ENCODE measurements at places on chromosomes 3 and 15.

- DNase-seq: no peak
Measured at GRCh38 chr15:74709011-74709410, 13.2 kb upstream of the EDC3 start.

DNA sequence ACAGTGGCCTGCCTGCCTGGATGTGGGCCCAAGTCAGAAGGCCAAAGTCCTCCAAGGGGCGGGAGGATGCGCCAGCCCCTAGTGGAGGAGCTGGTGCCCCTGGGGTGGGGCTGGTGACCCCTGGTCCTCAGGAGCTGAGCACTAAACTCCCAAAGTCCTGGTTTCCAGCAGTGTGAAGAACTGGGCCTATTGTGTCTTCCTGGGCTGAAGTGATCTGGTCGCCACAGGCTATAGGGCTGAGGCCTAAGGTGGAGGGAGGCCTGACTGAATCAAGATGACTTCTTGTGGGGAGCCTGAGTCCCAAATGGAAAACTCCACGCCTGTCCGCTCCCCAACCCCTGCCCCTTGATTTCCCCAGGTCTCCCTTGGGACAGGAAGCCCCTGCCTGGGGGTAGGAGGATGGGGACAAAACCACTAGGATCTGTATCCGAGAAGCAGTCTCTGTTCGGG, 753 bp upstream of the FES start:
- DNase-seq: no peak

GRCh38 chr15:80989081-80989517, 520 bp downstream of the MESD start:
- DNase-seq: no peak

DNA sequence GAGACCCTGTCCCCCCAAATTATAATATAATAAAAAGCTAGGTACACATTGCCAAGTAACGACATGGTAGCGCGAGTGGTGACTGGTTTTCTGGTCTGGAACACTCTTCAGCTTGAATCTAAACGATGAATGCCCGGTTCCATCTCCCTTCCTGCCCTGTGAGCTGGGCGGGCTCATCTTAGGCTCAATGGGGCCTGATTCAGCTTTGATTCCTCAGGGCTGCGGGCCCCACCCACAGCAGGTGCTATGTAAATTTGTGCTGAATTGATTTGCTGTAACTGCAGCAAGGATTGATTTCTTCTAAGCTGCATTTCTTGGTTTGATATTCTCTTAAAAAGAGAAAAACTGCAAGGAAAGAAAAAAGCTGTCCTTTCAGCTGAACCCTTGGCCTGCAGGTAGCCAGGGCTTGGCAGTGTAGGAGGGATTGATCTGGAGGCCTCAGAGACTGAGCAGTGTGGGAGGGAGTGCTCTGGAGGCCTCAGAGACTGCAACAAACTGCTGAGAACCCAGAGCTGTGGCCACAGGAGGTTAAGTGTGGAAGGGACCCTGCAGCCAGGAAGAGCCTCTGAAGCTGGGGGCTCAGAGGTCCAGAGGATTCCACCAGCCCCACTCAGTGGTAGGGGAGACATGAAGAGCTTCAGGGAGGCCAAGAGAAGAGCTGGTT, 231.6 kb downstream of the XXYLT1 start:
- no peak for DNase-seq

GRCh38 chr3:194383276-194383940, 13.9 kb upstream of the LRRC15 start:
- DNase-seq: no peak

- DNase-seq: no peak
Measured at GRCh38 chr3:101938262-101938847, 89.0 kb downstream of the NFKBIZ start.

DNA sequence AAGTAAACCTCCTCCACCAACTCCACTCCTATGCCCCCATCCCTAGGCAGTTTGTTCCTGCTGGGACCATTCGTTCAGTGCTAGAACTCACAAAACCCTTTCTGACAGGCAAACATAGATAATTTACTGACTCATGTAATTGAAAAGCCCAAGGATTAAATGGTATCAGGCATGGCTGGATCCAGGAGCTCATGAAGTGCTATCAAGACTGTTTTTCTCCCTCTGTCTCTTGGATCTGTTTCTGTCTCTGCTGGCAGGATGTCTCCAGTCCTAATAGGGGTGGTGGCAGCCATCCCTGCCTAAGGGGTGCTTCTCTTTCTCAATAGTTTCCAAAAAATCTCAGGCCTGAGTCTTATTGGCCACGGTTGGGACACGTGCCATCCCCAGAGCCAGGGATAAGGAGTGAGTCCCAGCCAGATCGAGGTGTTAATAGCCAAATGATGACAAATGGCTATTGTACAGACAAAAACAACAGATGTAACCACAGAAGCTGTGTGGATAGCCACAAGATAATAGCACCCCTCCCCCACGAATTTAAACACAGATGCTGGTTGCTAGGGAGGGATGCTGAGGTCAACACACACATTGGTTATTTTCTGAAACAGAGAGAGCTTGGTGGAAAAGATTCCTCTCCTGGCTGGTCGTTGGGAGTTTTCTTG, 168.6 kb downstream of the SHQ1 start:
- DNase-seq: peak; percentile 43

DNA sequence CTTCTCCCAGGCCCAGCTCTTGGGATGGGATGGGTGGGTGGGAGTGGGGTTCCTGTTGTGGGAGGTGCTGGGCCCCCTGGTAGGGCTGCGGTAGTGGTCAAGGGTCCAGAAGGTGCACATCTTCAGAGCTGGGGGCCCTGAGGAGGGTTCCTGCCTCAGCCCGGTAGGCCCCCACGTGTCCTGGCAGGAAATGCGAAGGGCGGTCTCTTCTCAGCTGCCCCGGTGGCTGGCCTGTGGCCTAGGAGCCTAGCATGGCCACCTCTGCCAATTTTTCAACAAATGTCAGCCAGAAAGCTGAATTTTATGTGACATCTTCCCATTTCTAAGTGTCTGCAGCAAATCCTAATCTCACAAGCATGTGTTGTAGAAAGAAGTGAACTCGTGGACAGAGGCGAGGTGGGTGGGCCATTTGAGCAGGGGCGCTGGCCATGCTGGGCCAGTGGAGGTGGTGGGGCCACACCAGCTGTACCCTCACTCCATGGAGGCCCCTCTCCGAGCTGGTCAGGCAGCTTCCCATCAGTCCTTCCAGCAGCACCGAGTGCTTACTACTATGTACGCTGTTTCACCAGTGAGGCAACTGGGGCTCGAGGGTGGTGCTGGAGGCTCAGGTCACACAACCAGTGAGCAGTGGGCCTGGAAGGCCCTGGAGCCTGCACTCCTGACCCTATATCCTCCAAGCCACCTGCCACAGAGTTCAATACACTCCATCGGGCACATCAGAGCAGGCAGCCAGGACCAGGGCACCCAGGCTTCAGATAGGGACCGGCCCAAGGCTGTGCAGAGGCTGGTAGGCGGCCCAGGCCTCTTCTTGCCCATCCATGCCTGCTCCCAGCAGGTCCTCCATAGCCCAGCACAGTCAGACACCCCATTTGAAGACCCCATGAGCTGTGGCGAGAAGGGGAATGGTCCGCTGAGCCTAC, 23.2 kb downstream of the FBLN2 start:
- no peak for DNase-seq

- no peak for DNase-seq
Measured at GRCh38 chr3:17724122-17724521, 18.3 kb downstream of the TBC1D5 start.

GRCh38 chr15:72086920-72087648, 30.9 kb downstream of the MYO9A start:
- DNase-seq: no peak

DNA sequence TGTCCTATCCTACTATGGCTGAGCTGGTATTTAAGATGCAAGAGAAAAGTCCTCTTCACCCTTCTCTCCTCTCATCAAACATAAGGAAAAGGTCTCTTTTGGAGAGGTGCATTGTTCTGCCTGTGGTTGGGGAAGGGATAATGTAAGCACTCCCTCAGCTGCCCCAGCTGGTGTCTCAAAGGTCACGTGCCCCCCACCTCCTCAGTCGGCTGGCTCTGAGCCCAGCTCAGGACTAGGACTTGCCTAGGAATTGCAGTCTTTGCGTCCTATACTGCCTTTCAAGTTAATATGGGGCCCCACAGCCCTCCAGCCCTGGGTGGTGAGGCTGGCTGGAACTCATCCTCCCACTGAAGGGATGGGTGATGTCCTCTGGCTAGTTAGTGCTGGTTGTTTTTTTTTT, 29.7 kb downstream of the OR4F15 start:
- no peak for DNase-seq

DNA sequence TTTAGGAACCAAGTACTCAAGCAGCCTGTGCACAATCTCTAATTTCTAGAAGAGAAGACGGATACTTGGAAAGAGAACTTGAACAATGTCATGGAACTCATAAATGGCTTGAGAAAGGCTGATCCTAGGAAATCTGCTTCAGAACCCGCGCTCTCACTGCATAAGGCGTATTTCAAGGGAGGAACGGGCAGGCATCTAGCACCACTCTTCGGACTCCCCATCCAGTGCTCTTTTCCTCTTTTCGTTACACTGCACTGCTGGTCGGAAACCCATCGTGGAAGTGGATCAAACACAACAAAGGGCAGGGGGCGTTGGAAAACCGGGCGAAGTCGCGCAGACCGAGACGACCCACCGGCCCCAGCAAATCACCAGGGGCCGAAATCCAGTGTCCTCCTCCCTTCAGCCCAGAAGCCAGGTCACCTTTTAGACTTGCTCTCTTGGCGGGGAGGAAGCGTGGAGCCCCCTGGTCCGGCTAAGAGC, 539 bp upstream of the TLNRD1 start:
- DNase-seq: peak; percentile 12

- no peak for DNase-seq
Measured at GRCh38 chr15:47397655-47398054, 319.6 kb upstream of the SEMA6D start.

- DNase-seq: no peak
Measured at GRCh38 chr3:125670945-125671344, 75.6 kb upstream of the OSBPL11 start.

DNA sequence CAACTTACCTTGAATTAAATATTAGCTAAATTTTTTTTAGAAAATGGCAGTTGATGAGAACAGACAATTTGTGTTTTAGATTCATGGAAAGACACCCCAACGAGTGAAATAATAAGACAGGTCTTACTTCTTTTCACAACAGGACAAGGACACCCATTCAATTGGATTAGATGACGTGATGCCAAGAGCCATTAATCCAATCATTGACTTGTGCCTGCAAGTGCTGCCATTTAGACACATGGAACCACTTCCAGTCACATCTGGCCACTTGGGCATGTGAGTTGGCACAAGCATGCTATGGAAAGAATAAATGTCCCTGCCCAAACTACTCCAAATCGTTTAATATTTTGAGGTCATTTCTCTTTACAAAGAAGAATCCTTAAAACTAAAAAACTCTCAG, 1308.8 kb downstream of the ROBO2 start:
- DNase-seq: no peak

- no peak for DNase-seq
Measured at GRCh38 chr3:55797084-55797483, 310.0 kb upstream of the WNT5A start.

DNA sequence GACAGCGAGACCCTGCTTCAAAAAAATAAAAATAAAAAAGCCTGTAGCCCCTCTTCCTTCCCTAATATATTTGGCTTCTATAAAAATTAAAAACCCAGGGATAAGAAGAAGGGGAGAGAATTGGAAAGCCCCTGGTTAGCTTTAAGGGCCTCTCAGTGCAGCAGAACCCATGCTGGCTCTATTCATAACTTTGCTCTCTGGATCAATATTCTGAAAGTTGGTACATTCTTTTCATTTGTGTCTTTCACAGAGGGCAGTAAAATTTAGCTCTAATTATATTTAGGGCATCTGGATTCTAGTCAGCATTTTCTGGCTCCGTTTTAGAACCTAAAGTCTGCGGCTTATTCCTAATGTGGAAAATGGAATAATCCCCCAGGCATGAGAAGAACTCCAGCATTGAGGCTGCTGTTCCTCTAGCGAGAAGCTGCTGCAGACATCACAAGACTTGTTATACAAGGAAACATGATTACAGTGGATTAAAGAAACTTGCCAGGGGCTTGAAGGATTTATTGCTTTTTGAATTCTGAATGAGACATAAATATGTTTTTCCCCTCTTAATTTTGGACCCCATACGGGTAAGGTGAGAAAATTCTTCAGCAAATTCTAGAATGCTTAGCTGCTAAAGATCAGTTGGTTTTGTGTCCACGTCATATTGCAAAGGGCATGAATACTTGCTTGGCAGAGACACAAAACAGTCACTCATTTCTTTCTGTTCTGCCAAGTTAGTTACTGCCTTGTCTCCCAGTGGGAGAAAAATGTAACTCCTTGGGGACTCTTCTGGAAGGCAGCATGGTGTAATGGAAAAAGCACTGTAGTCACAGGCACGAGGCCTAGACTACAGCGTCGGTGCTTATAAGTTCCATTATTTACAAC, 177.7 kb downstream of the VGLL4 start:
- peak; percentile 85 for DNase-seq

DNA sequence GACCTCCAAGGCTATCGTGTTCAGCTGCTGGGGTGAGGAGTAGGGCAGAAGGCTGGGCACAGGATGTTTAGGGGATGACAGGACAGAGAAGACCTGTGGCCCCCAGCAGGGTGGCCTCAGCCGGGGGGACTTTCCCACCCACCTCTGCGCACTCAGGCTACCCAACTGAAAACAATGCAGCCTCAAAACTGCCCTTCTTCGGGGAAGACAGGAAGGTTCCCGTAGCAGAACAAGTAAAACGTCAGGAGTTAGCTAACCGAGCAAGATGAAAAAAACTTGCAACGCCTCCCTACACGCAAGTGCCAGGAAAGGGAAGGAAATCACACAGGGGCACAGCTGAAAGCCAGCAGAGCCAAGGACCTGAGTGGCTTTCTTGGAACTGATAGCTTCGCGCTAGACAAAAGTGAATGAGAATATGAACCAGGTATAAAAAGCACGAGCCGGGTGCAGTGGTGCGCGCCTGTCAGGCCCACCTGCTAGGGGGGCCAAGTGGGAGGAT, 38.4 kb upstream of the FURIN start:
- DNase-seq: no peak

GRCh38 chr3:194893121-194893987, 207.7 kb downstream of the FAM43A start:
- no peak for DNase-seq

- no peak for DNase-seq
Measured at GRCh38 chr3:183815951-183816475, 9.4 kb downstream of the MAP6D1 start.

DNA sequence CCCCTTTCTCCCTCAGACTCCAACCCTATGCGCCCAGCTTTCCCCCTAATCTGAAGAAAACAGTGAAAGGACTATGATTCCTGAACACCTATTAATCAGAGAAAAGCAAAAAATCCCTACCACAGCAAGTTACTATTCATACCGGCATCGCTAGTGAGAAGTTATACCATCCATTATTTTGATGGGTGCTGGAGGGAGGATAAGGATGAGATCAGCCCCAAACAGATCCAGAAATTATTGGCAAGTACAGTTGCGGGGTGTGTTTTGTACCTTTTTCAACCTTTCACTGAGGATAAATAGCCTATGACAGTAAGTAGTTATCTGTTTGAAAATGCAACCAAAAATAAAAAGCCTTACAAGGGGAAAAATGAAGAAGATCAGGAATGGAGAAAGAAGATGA, 59.9 kb upstream of the ADAMTS9 start:
- no peak for DNase-seq

All from GM03348 (cell line).